ENCODE measurements at places on chromosomes 12 and 14. TPM values are rescaled to one million over a fixed set of nuclear protein-coding genes. Genes with fewer than 3 reads are reported as not detected.

Gene RNASE4
- 1.8 TPM for polyA plus RNA-seq

Gene NKX2-1
- not detected for polyA plus RNA-seq

Gene NINJ2
- 1.4 TPM for polyA plus RNA-seq

Gene YLPM1
- 98.0 TPM for polyA plus RNA-seq

Gene FRMD6
- 21.4 TPM for polyA plus RNA-seq

Gene SLC17A8
- polyA plus RNA-seq, result 1.1 TPM

Gene CLEC1A
- 3.6 TPM for polyA plus RNA-seq

Gene INSM2
- polyA plus RNA-seq, result not detected

Gene MFAP5
- 0.64 TPM for polyA plus RNA-seq

Gene LTBR
- polyA plus RNA-seq, result 52.6 TPM

Gene SLC22A17
- polyA plus RNA-seq, result 50.0 TPM

Gene SUOX
- 54.2 TPM for polyA plus RNA-seq

Gene VCPKMT
- 13.1 TPM for polyA plus RNA-seq

Gene OTUB2
- 4.2 TPM for polyA plus RNA-seq

Gene LMNTD1
- not detected for polyA plus RNA-seq

Gene KRT3
- polyA plus RNA-seq, result not detected

Gene MGAT2
- 24.6 TPM for polyA plus RNA-seq

Gene KLRD1
- polyA plus RNA-seq, result 0.70 TPM

Gene SIX4
- polyA plus RNA-seq, result 7.7 TPM

Gene AKAP3
- 3.8 TPM for polyA plus RNA-seq

Gene IFT43
- 46.4 TPM for polyA plus RNA-seq

Gene TMEM63C
- polyA plus RNA-seq, result 1.1 TPM

Gene CD69
- 1.3 TPM for polyA plus RNA-seq

Gene DENND5B
- polyA plus RNA-seq, result 27.7 TPM

Gene ASCL1
- polyA plus RNA-seq, result 0.12 TPM

Gene KRT79
- polyA plus RNA-seq, result not detected

Gene MED13L
- 81.3 TPM for polyA plus RNA-seq

Gene ZNF140
- 47.7 TPM for polyA plus RNA-seq

Gene REP15
- 2.3 TPM for polyA plus RNA-seq

Gene DLK1
- 5.2 TPM for polyA plus RNA-seq

Gene GPD1
- polyA plus RNA-seq, result 57.2 TPM

Gene ACVR1B
- 59.3 TPM for polyA plus RNA-seq

Gene ATXN7L3B
- 93.2 TPM for polyA plus RNA-seq

Gene PRPH
- polyA plus RNA-seq, result 0.43 TPM

Gene FGF23
- not detected for polyA plus RNA-seq

All from renal cortex interstitium (tissue), 15 donors.